DMS79 treated with DMSO at 0.1 percent for 48 hours (cell line): ENCODE measurements at places on chromosomes 4 and X.

- DNase-seq, result no peak
These were observed 216.1 kb upstream of the FAT1 start for GRCh38 chr4:186939766-186940165.

GRCh38 chrX:130184857-130185256, 13.1 kb downstream of the RAB33A start:
- no peak for DNase-seq

- no peak for DNase-seq
These were observed 20.0 kb downstream of the DDX3X start for GRCh38 chrX:41353985-41354384.

DNA sequence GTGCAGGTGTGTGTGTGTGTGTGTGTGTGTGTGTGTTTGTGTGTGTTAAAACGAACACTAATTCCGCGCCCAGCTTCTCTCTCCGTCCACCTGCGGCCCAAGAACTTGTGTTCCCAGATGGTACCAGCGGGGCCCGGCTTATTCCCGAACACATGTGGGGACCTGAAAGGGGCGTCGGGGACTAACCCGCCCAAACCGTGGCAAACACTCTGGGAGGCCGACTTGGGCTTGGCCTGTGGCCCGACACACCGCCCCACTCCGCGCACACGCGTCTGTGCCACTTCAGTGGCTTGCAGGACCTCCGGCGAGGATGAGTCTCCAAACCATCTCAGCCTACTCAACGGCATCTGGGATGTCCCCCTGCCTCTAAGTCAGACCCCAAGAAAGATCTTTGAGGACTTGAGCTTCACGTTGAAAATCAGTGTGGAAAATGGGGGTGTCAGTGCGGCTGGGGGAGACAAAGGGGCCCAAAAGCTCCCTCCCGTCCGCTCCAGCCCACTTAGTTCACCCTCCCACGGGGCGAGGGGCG, 790 bp upstream of the HHIP start:
- no peak for DNase-seq

- DNase-seq, result peak; percentile 29
These were observed at the start of gene NAAA for GRCh38 chr4:75940692-75941253. Gene NAAA, minus strand, starts transcription at chr4:75941013. Its CDS starts 64 bp downstream, at chr4:75940949.

GRCh38 chr4:184409502-184409901, 64.8 kb downstream of the IRF2 start:
- DNase-seq, result no peak

GRCh38 chr4:101066626-101067170, 280.6 kb downstream of the PPP3CA start:
- DNase-seq, result no peak

DNA sequence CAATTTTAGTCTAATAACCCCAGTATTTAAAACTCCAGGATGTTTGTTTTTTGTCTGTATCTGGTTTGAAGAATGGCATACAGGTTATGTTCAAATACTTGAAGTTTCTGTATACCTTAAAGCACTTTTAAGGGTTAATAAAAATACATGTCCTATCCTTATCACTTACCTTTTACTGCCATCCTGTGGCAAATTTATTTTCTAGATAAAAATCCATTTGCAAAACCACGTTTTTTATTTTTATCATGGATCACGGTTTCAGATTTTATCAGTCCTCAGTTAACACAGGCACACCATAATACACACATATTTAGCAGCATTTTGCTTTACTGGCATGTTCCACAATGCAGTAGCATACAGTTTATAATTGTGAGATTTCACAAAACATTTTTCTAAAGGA, 113.3 kb upstream of the H2AZ1 start:
- DNase-seq, result no peak

DNA sequence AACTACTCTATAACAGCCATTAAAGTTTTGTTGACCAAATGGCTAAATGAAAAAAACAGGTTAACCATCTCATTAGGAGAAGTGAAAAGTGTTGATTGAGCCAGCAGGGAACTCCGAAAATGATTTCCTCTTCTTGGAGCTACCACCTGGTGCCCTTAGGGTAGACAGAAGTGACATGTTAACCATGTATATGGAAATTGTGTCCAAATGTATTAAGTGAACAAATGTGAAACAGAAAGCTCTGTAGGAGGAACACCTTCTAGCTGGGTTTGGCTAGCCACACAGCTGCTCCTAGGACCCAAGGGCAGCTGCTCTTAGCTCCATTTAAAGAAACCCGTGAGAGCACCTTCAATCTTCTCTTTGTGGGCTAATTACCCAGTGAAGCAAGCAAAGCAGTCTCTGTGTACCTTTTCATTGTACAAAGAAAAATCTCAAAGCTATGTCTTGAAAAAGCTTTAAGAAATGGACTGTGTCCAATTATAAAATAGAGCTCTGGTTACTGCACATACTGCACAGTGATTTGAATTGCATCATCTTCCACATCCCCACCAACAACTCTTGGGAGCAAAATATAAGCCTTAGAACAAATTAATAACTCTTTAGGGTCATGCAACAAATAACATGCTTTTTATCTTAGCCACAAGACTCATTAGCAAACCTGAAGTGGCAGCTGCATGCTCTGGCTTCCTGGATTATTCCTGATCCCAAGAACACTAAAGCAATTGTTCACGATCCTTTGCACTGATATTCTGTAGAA, 59.2 kb upstream of the PARM1 start:
- peak; percentile 96 for DNase-seq

- peak; percentile 23 for DNase-seq
These were observed 103.9 kb downstream of the MAML3 start for GRCh38 chr4:140049849-140050637.

DNA sequence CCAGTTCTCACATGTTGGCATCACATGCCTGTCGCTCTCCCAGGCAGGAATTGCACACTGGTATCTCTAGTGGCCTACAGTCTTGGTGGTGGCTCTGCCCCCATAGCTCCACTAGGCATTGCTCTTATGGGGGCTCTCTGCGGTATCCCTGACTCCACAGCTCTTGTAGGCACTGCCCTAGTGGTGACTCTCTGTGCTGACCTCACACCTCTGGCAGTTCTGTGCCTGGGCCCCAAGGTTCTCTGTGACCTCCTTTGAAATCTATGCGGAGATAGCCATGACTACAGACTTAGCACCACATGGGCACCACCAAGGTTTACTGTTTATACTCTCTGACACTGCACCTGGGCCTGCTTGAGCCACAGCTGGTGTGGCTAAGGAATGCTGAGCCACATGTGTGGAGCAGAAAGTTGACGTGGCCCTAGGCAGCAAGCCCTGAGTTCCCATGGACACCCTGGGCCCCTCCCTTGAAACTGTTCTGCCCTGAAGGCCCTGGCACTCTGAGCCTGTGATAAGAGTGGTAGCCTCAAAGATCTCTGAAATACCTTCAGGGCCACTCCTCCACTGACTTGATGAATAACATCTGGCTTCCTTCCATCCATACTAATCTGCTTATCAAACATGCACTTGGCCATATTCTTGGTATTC, 8.0 kb downstream of the SLC9B1 start:
- DNase-seq, result no peak

- no peak for DNase-seq
These were observed 371.3 kb upstream of the NOCT start for GRCh38 chr4:138644322-138644721.

DNA sequence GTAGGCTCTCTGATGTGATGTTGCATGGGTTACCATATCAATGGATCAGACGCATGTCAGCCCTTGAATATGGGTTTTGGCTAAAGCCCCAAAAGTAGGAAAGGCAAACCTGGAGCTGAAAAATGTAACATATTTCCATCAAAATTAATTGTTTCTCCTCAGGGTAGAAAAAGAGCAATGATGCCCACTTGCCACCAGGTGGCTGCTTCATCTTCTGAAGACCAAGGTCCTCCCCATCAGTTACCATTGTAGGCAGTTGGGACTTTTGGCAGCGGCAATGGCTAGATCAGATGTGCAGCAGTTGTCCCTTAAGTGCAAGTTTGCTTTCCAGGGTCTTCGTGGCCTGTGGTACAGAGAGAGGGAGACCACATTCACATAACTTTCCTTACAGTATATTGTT, 118.2 kb downstream of the NAF1 start:
- DNase-seq, result no peak

GRCh38 chrX:45824471-45824870, 623.8 kb upstream of the DIPK2B start:
- DNase-seq, result no peak

DNA sequence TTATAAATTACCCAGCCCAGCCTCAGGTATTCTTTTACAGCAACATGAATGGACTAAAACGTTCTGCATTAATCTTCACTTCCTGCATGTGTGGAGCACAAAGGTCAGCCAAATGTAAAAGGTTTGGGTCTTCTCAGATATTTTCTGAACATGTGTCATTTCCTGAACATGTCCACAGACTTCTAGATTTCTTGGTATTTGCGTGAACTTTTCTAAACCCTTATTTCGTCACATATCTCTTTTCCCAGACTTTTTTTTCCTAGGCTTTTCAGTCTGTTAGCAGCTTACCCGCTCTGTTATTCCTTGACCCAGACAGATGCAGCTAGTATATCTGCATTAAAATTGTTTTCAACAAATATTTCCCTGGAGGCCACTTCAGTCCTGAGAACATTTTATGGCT, 57.3 kb upstream of the USP51 start:
- no peak for DNase-seq

GRCh38 chr4:138759554-138759902, 256.1 kb upstream of the NOCT start:
- DNase-seq, result no peak
